ENCODE measurements at places on chromosomes 11 and 22.
A peak's percentile ranks its signal among the peaks of the same experiment; 100 is the strongest.

GRCh38 chr11:11089805-11090204, 232.0 kb upstream of the ZBED5 start:
- no peak for DNase-seq

DNA sequence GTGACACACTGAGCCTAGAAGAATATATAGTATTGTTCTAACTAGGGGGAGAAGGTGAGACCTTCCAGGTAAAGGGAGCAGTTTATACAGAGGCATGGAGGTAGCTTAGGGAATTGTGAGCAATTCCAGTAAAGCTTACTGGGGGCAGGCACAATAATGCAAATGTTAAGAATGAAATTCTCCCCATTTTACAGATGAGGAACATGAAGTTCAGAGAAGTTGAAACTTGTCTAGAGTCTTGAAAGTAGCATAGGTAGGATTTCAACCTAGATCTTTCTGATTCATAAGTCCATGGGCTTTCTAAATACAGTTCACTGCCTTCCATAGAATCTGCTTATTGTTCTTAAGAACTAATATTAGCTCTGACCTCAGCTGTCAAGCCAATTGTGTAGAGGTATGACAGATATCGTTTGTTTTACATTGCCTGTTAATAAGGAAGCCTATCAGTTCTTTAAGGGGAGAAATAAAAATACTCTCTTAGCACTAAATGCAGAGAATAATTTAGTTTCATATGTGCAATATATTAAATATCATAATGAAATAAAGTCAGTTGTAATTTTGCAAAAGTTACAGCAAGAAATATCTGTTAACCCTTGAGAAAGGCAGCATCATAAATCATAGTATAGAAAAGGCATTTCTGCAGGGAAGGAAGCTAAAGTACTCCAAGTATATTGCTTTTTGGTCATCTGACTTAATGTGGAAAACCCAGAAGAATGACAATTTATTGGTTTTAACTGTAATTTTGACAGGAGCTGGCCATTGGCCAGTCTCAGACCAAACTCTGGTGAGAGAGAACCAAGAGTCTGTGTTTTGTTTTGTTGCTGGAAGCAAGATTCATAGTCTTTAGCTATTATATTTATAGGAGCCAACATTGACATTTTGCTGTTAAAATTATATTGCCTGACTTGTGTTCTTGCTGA, 181.8 kb downstream of the UVRAG start:
- no peak for DNase-seq

GRCh38 chr11:125062931-125063428, at the start of gene SLC37A2:
SLC37A2 (plus strand) TSS chr11:125063305; CDS start chr11:125063368, 63 bp downstream.
- DNase-seq = no peak

DNA sequence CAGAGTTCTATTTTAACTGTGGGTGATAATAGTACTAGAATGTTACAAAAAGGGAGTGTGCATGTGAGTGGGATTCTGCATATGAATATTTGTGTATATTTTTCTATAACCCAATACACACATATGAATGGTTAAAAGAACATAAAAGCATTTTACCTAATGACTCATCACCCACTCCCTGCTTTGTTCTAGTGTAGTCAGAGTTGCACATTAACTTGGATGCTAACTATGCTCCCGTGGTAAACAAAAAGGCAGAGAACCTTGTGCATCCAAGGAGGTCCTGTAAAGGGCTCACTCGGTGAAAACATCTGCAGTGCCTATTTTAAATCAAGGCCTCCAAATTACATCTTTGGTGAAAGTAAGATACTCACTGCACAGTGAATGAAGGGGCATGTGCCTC, 1289.4 kb downstream of the LRRC4C start:
- no peak for DNase-seq

DNA sequence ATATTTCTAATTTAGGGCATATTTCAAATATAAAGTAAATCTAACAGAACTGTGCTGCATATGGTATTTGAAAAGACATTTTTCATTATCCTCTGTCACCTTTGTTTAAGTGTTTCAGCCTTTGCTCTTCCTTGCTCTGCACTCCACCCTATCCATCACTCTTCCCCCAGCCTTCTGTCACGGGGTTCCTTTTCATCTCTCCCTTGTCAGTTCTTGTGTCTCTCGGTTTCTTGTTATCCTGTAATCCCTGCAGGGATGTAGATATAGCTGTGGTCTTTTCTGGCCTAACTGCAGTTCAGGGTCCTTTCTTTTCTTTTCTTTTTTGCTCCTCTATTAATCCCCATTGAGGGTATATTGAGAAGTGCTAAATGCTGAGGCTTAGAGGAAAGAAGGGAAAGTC, 261.9 kb downstream of the DCDC1 start:
- no peak for DNase-seq

DNA sequence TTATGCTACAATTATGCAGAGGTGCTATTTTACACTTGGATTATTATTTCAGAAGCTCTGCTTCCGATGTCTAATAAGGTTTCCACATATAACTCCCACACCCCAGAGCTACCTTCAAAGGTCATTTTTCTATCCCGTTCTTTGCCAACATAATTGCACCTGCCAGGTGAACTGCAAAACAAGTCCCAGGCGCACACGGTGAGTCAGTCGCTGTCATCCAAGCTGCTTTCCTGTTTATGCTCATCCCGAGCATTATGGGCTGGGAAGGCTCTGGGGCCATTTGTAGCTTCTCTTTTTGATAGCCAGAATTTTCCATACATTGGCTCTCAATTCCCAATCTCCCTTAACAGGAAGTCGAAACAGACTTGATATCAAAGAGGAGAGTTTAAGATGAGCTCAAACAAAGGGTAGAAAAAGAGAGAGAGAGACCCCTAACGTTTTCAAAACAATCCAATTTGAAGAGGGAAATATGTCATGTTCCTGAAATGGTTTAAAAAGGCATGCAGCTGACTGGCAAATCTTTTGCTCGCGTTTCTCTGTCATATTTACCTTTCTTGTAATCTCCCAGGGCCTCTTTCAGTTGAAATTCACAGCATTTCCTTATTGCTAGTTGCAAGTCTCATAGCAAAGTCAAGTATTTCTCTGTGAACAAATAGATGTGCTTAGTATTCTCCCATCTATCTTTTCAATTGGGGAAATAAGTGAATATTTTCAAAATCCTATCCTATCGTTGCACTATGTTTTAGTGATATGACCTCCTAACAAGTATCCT, 815.9 kb downstream of the KCNA4 start:
- no peak for DNase-seq

DNA sequence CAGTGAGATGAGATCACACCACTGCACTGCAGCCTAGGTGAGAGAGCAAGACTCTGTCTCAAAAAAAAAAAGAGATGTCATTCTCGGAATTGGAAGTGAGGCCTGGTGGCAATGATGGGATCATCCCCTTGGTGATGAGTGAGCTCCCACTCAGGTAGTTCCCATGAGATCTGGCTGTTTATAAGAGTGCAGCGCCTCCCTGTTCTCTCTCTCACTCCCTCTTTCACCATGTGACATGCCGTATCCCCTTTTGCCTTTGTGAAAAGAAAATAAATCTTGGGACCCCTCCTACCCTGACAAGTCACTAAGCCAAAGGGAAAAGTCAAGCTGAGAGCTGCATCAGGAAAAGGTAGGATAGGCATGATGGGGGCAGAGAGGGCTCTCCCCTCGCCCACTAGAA, 28.8 kb downstream of the ZNF70 start:
- no peak for DNase-seq

DNA sequence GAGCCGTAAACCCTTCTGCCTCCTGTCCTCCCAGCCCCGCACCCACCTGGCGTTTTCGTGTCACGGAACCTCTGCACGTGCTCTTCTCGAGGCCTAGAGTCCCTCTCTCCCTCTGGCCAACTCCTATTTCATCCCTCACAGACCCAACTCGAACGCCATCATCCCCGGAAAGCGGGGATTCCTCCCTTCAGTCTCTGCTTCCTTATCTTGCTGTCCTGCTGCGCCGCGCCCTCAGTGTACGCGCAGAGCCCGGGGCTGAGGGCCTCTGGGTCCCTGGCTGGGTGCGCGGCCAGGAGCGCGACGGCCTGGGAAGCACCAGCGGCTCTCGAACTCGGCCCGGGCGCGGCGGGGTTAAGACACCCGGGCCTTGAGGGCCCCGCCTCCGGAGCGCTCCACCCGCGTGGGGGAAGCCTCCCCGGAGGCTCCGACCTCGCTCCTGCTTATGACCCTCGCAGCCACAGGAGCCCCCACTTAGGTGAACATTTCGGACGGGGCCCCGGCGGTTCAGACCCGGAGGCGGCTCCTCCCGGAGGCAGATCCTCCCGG, 398 bp upstream of the ATG16L2 start:
- DNase-seq = peak; percentile 65

GRCh38 chr11:78138694-78139421, 568 bp downstream of the ALG8 start:
- DNase-seq = no peak

Measured in NCI-H187 (cell line).